ENCODE measurements at places on chromosomes 11 and 22.

GRCh38 chr11:78261367-78261766 is 72.6 kb downstream of the USP35 start:
- DNase-seq, result no peak

DNA sequence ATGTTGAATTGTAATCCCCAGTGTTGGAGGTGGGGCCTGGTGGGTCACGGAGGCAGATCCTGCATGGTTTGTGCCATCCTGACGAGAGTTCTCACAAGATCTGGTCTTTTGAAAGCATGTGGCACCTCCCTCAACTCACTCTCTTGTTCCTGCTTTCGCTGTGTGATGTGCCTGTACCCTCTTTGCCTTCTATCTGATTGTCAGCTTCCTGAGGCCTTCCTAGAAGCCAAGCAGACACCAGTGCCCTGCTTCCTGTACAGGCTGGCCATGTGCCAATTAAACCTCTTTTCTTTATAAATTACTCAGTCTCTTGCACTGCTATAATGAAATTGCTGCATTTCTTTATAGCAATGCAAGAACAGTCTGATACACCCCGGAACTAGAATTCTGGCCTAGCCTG is 13.1 kb downstream of the PTPN5 start:
- no peak for DNase-seq

DNA sequence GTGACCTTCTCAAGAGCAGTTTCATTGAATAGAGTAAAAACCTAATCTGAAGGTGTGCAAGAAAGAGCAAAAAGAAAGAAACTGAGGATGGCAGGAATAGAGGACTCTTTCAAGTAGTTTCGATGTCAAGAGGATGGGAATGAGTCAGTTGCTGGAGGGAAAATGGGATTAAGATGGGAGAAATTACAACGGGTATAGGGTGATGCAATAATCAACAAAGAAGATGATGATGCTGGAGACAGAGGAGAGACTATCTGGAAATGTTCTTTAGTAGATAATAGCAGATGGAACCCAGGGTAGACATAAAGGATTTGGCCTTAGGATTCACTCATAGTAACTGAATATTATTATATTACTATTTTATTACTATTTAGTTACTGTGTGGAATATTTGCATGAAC is 189.4 kb downstream of the GRIA4 start:
- DNase-seq, result no peak

- no peak for DNase-seq
These were observed 587.7 kb downstream of the OPCML start for GRCh38 chr11:132944569-132944944.

All from anterior cingulate cortex (tissue), 58 donors.